Fibroblast of skin of left biceps (primary cell): ENCODE measurements at places on chromosomes 12 and 14.

GRCh38 chr12:32139064-32139421 is 32.4 kb downstream of the BICD1 start:
- no peak for DNase-seq

DNA sequence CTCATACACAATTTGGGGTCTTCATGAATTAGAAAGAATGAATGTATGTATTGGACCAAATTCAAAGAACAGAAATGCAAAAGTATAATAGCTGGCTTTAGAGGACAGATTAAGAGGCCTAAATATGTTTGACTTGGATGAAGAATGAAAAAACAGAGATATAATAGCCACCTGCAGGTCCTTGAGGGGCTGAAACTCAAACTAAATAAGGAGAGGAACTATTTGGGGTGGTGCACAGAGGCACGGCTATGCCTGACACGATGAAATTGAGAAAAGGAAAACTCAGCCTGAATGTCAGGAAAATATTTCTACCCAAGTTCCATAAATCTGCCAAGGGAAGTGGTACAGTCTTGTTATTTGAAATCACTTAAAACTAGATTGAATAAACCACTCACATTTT is 222.9 kb upstream of the DDHD1 start:
- no peak for DNase-seq

DNA sequence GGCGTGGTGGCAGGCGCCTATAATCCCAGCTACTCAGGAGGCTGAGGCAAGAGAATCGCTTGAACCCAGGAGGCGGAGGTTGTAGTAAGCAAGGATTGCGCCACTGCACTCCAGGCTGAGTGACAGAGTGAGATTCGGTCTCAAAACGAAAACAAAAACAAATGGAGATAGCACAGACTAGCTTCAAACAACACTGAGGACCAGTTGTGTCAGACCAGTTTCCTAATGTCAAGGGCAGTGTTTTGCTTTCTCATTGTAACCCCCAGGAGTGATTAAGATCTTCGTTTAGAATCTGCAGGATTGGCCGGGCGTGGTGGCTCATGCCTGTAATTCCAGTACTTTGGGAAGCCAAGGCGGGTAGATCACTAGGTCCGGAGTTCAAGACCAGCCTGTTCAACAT is 18.5 kb downstream of the RPGRIP1 start:
- no peak for DNase-seq

GRCh38 chr12:68499616-68500015 is 111.1 kb upstream of the RAP1B start:
- no peak for DNase-seq

DNA sequence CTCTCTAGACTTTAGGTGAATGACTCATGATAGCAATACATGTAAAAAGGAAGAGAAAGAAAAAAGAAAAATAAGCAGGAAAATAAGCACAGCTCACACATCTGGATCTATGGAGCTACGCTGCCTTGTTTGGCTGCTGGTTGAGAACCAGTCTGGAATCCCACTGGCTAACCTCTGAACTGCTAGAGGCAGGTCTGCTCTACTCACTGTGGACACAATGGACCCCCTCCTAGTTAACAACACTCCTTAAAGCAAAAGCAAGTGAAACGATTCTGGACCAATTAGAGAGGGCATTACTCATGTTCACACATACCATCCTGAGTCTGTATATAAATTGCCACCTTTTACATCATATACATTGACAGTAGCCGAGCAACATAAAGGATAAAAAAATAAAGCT is 383.2 kb upstream of the FLRT2 start:
- DNase-seq: no peak

DNA sequence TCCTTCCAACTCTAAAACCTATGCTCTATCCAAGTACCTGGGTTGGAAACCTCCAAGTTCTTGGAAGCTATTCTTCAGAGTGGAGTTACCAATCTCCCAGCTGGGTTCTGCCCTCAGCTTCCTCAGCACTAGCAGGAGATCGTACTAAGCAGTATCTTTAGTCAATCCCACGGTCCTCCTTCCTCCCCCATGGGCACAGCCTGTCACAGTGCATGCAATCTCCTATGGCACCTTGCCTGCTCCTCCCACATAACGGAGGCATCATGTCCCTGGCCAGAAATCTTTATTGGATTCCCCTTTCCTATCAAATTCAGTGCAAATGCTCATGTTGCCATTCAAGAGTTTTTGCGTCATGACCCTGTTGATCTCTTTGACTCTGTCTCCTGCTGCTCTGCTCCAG is 5.4 kb upstream of the LPAR5 start:
- DNase-seq: no peak

DNA sequence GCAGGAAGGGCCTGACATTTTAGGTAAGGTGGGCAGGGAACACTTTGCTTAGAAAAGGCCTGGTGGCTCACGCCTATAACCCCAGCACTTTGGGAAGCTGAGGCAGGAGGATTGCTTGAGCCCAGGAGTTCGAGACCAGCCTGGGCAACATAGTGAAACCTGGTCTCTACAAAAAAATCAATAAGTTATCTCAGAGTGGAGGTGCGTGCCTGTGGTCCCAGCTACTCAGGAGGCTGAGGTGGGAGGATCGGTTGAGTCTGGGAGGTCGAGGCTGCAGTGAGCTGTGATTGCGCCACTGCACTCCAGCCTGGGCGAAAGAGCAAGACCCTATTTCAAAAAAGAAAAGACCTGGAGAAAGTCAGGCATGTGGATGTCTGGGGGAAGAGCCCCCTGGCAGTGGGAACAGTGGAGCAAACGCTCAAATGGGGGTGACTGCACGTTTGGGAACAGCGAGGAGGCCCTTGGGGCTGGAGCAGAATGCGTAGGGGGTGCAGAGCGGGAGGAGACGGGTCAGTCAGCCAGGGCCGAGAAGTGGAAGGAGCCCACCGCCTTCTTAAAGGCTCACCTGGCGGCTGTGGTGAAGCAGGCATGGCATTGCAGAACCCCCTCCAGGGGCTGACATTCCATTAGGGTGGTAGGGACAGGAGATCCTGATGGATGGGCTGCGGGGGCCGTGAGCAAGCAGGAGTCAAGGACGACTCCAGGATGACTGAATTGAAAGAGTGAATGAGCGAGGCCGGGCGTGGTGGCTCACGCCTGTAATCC is 6.2 kb upstream of the KIF26A start:
- DNase-seq: no peak

- DNase-seq: no peak
These were observed 457.1 kb downstream of the GLT1D1 start for GRCh38 chr12:129310346-129310745.

- DNase-seq: no peak
These were observed 19.1 kb downstream of the RPAP3 start for GRCh38 chr12:47686645-47687240.

DNA sequence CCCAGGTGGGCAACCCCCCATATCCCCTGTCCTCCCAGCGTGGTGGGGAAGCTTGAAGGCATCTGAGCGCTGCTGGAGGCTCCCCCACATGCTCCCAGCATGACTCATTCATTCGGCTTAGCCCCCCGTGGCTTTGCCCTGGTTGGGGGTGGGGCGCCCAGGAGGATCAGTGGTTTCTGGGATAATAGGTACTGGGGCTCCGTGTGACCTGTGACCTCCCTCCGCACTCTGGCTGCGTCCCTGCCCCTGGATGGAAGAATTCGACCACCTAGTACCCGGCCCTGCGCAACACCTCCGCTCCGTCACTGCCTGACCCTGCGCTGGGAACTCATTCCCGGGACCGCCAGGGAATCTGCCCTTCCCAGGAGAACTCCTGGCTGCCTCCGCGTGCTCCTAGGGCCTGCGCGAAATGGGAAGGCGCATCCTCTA is 120.1 kb downstream of the AACS start:
- DNase-seq: no peak

GRCh38 chr12:110937104-110937641 is 16.8 kb upstream of the MYL2 start:
- no peak for DNase-seq

DNA sequence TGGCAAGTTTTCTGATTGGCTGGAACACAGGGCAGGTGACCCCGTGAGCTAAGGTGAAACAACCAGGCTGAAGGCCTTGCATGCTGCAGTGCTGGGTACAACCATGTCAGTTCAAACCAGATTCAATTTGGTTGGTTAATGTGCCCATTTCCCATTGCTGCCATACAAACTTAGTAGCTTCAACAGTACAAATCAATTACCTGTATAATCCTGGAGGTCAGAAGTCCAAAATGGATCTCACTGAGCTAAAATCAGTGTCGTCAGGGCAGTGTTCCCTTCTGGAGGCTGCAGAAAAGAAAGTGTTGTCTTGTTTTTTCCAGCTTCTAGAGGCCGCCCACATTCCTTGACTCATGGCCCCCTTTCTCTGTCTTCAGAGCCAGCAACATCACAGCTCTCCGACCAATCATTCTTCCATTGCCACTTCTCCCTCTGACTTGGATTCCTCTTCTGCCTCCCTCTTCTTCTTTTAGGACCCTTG is 221.7 kb downstream of the ZFP36L1 start:
- no peak for DNase-seq

DNA sequence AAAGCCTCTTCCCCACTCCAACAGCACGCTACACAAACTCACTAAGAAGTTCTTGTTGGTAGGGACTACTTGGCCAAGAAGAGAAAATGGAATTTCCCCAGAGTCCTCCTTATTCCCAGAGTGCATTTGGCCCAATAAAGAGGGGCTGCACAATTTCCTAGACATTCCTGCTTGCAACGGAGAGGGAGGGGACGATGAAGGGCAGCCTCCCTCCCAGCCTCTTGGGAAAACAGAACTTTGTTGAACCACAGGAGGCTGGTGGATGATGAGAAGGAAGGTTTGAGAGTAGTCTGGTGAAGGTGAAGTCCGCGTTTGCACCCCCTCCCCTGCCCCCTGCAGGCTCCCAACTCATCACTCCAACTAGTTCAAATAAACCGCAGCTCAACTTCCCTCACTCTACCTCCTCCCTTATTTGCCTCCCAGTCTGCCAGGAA is 19.1 kb upstream of the TBX3 start:
- no peak for DNase-seq

GRCh38 chr12:41564816-41565215 is 376.7 kb downstream of the PDZRN4 start:
- no peak for DNase-seq
